ENCODE measurements at places on chromosomes 5 and 9.

GRCh38 chr9:130467316-130467715 is 22.6 kb downstream of the ASS1 start:
- DNase-seq = peak; percentile 92

GRCh38 chr5:133845271-133845670 is 123.2 kb downstream of the C5orf15 start:
- DNase-seq = no peak

GRCh38 chr5:154771383-154771901 is 16.3 kb downstream of the LARP1 start:
- DNase-seq = peak; percentile 62

DNA sequence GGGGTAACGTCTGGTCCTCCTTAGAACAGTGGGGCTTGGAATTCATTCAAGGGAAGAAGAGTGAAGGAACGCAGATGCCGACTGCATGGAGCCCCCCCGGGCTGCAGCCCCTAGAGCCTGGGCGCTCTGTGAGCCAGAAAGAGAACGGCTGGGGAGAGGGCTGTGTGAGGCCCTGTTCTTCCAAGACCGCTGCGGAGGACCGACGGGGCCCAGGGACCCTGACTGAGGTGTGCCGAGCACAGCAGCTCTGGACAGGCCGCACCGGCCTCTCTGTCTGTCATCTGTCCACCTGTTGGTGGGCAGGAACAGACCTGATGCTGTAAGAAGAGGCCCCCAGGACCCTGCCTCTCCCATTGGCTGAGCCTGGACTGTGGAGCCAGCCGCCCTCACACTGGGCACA is 7.7 kb upstream of the NOTCH1 start:
- no peak for DNase-seq

DNA sequence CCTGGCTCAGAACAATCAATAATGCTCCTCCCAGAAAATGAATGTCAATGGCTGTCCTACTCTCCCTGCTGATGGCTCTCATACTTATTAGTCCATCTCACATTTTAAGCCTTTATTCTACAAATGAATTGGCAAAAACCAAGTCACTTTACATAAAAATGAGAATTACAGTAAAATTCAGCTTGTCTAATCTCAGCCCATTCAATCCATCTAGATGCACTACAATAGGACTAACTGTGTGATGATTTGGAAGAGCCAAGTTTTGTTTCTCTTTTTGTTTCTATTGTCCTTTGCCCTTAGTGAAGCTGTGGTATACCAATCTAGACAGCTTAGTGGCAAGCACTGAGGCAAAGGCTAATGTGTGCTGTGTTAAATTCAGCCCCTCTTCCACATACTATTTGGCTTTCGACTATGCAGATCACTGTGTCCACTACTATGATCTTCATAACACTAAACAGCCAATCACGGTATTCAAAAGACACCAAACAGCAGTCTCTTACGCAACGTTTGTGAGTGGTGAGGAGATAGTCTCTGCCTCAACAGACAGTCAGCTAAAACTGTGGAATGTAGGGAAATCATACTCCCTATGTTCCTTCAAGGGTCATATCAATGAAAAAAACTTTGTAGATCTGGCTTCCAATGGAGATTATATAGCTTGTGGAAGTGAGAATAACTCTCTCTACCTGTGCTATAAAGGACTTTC is 140.8 kb upstream of the ZNF462 start:
- DNase-seq = no peak

DNA sequence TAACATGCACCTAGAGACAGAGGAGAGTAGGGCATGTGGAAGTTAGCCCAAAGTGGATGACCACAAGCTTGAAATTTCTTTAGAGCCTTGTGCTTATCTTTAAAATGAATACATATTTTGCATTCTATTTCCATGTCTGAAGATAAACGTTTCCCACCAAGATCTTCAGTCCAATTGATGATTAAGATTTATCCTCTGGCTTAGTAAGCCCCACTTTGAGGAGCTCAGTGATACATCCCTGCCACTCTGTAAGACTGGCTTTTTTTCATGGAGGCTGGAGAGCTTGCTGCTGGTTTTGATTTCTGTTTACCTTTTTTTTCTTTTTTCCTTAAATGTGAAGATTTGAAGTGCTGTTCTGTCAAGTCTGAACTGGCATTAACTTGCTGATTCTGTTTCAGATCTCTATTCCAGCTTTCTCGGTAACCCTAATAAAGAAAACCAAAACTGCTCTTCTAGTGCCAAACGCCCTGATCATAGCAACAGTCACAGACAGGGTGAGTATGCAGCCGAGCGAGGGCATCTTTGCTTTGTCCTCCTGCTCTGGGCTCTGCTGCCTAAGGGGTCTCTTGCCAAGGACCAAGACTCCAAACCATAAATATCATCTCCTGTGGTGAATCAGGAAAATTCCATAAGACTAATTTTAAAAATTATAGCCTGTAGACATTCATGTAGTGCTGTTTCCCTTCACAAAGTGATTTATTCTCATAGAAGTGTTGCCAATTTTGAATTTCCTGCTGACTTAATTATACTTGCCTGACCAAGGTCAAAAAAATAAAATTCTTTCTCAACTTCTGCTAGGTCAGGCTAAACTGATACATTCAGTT is 54.3 kb downstream of the GRAMD2B start:
- DNase-seq = no peak

DNA sequence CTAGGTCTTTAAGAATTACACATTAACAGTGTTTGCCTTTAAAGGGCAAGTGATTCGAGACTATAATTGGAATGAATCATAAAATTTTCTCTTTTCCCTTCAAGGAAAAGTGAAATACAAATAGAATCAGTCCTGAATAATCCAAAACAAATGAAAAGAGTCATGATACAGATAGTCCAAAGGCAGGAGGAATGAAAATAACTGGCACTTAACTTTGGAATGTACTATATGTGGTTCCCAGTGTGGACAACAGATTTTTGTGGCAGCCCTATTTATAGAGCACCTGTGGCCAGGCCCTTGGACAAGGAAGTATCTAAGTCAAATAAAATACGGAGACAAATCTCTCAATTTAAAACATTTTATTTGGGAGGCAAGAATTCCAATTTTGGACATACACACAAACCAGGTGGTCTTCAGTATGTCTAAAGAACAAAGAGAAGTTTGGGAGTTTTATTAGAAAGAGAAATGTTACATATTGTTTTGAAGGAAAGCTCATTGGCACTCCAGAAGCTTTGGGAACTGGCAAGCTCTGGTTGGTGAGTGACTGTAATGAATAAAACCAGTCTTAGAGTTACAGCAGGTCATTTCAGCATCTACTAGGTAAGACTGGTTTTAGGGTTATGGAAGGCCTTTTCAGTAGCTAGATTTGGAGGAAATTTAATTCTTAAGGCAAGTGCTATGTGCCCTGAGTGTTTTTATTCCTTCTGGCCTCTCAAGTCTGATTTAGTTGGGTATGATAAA is 116.0 kb upstream of the PAM start:
- no peak for DNase-seq

DNA sequence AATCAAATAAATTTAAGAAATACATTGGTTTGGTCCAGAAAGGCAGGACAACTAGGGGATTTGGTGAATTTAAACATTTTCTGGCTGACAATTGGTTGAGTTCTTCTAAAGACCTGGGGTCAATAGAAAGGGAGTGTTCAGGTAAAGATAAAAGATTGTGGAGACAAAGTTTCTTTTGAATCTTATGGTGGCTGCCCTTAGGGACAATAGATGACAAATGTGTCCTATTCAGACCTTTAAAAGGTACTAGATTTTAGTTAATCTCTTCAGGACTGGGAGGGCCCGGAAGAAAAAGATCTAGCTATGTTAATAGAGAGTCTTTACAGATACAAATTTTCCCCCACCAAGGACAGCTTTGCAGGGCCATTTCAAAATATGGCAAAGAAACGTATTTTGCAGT is 35.9 kb downstream of the PLEKHG4B start:
- no peak for DNase-seq

DNA sequence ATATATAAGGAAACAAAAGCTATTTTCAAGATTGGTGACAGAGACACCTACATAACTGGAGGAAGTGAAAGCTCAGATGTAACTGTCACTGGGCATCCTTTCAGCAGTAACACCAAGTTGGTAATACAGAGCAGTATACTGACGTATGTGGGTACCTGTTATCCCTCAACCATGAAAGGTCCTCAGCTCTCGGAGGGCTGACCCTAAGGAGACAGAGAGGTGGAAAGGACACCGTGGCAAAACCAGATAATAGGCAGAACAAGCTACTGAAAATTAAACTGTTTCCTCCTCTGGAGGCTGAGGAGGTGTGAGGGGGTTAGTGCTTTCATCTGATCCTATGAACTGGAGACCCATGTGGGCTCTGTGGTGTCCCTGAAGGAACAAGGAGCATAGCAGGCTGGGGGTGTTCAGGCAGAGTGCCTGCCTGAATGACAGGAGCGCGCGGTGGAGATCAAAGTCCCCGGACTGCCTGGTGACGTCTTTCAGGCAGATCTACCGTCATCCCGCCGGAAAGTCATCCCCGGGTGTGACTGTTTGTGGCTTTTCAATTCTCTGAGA is 130.2 kb upstream of the FSTL4 start:
- no peak for DNase-seq

DNA sequence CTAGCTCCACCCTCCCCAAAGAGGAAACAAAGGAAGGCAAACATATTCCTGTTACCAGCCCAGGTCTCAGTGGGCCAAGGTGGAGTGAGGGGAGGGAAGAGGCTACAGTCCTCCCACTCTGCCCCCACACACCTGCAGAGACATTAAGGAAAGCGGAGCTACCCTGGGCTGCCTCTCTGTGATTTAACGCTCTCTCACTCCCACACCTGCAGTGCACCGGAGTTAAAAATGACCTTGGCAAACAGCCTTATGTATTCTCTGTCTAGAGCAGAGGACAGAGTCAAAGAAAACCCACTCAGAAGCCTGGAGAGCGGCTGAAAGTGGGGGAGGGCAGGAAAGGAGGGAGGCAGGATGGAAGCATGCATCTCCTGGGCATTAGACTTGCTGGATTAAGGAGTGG is 32.7 kb downstream of the KCNIP1 start:
- no peak for DNase-seq

DNA sequence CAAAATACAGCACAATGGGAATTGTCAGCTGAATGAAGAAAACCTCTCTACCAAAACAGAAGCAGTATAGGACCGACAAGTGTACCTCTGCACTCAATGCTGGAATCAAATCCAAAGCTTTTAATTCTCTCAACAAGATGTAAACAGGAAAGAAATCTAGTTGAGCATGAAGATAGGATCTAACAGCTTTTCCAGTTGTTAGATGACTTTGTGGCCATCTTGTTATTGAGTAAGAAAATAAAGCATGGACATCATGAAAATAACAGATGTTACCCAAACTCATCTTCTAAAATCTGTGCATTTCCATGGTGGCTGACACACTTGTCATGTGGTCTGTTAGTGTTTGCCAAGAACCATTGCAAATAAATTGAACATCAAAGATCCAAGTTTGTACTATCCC is 34.7 kb downstream of the SREK1 start:
- DNase-seq = no peak

GRCh38 chr5:16937503-16938161 is 1.5 kb upstream of the MYO10 start:
- no peak for DNase-seq

GRCh38 chr5:95087816-95088317 is 197.0 kb downstream of the MCTP1 start:
- no peak for DNase-seq

- no peak for DNase-seq
Measured at GRCh38 chr5:107518190-107518589, 152.5 kb downstream of the EFNA5 start.

DNA sequence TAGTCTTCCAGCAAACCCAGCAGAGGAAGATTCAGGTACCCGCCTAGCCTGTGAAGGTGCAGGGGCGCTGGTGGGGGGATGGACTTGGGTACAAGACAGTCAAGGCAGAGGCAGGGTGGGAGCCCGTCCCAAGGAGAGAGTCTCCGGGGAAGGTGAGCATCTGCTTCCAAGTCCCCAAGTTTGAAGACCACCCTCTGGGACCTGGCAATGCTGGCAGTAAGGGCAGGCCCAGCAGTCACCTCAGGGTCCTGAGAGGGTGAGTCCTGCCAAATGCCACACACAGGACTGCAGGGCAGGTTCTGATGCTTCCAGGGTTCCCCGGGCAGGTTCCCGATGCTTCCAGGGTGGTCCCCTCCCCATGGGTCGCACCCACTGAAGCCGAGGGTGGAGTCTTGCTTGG is 261.8 kb upstream of the IRX1 start:
- no peak for DNase-seq
